ENCODE measurements at places on chromosomes 12 and 14.
A peak's percentile ranks its signal among the peaks of the same experiment; 100 is the strongest.

- no peak for DNase-seq
Observed at GRCh38 chr14:99394602-99395156, 86.0 kb downstream of the SETD3 start.

DNA sequence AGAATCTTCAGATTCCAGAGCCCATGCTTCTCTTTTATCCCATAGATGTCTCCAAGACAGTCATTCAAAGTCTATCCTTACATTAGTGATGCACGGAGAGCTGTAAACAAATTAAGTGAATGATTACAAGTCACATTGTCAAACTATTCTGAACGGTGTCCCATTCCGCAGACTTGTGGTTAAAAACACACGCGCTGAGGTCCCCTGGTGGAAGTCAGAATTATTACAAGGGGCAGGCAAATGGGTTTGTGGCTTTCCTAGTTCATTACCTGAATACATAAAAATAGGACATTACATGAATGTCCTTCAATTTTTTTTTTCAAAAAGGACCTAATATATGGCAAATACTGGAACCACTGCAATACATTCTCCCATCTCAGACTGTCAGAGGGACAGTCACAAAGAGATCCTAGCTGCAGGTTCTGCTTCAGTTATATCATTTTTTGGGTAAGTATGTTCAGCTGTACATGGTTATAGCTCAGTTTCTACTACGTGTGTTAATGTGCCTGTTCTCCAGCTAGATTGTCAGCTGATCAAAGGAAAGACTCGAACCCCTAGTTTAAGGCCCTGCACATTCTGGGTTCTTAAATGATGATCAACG lies 53.1 kb upstream of the STON2 start:
- peak; percentile 58 for DNase-seq

DNA sequence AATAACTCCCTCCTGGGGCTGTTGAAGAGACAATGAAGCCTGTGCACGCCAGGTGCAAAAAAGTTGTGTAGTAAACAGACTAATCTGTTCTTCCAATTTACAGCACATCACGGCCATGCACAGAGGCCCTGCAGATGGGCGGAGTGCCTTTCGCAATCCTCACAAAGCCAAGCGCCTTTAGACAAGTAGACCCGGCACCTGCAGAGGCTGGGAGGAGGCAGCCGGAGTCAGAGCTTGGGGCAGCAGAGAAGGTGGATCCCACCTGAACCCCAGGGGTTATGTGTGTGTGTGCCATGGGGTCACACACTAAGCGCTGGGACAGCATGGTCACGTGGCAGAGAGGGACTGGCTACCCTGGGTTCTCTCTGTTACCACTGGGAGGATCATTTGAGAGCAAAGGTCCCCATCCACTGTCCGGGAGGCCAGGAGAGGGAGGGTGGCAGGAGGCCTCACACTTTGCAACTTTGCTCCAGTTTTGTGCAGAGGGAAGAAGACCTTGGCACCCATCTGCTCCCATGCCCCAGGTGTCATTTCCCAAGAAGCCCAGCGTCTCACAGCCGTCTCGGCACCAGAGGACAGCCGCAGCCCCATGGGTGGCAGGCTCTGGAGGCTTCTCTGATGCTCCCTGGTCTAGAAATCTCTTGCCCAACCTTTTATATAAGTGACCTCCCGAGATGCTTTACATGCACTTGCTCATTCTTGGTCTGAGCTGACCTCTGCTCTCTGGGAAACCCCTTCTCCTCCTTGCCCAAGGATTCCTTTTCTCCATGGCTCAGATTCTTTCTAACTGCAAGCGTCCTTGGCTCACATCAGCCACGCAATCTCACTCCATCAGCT lies 80.0 kb upstream of the DICER1 start:
- no peak for DNase-seq

- DNase-seq, result no peak
Observed at GRCh38 chr14:71555654-71556559, 376.3 kb upstream of the RGS6 start.

GRCh38 chr14:101879529-101880336 lies 84.6 kb upstream of the DYNC1H1 start:
- DNase-seq, result no peak

DNA sequence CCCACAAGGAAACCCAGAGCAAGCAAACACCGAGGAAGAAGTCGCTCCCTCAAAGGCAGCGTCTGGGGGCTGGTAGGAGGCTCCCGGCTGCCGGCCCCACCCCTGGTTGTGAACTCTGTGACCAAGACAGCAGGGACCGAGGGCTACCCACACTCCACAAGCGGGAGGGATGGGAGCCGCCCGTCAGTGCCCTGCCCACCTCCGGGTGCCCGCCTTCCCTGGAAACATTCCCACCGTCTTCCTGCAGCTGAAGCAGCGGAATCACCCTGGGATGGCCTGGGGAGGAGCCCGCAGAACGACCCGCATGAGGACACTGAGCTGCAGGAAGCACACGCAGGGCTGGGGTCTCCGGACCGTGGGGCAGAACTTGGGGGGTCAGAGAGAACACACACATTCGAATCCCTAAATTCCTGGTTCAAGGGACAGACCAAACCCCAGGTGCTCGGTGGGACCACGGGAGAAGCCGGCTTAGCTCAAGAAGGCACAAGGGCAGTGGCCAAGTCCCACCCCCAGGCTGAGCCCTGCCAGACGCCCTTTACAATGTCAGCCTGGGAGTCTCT lies 33.5 kb upstream of the C14orf180 start:
- DNase-seq, result peak; percentile 26

DNA sequence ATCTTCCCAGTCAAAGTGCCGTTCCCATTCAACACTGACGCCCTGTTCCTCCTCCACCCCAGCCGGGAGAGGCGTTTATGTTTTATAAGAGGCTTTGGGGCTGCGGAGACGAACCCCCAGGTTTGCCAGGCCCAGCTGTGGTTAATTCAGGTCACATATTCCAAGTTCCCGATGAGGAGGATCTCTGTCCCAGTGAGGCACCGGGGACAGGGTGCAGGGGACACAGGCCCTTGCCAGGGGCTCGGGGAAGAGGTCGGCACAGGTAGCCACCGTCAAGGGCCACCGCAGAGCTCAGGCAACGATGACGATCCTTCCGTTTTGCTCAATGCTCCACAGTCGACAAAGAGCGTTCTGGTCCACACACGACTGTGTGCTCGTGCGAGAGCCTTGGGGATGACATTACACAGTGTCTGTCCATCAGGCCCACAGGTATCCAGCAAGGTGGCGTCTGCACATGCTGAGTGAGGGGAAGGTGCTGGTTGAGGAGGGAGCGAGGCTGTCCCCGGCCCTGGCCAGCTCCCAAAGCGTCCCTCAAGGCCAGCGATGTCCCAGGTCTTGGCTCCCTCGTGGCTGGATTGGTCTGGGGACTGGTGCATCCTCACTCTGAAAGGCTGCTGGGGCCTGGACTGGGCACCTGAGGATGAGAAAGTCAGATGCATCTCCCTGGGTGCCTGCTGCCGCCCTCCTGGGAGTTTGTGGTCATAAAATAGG lies 189.2 kb upstream of the C14orf180 start:
- peak; percentile 19 for DNase-seq

DNA sequence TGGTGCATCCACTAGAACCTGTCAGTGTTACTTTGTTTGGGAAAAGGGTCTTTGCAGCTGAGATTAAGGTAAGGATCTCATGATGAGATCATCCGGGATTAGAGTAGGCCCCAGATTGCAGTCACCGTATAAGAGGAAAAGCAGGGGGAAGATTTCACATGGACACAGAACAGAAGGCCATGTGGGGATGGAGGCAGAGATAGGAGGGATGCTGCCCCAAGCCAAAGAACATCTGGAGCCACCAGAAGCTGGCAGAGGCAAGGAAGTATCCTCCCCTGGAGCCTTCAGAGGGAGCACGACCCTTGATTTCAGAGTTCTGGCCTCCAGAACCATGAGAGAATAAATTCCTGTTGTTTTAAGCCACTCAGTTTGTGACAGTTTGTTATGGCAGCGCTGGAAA lies 39.6 kb downstream of the CMKLR1 start:
- no peak for DNase-seq

GRCh38 chr12:10668526-10668925 lies 5.3 kb downstream of the STYK1 start:
- DNase-seq, result no peak

GRCh38 chr14:28754209-28754985 lies 12.2 kb upstream of the FOXG1 start:
- DNase-seq, result peak; percentile 35

DNA sequence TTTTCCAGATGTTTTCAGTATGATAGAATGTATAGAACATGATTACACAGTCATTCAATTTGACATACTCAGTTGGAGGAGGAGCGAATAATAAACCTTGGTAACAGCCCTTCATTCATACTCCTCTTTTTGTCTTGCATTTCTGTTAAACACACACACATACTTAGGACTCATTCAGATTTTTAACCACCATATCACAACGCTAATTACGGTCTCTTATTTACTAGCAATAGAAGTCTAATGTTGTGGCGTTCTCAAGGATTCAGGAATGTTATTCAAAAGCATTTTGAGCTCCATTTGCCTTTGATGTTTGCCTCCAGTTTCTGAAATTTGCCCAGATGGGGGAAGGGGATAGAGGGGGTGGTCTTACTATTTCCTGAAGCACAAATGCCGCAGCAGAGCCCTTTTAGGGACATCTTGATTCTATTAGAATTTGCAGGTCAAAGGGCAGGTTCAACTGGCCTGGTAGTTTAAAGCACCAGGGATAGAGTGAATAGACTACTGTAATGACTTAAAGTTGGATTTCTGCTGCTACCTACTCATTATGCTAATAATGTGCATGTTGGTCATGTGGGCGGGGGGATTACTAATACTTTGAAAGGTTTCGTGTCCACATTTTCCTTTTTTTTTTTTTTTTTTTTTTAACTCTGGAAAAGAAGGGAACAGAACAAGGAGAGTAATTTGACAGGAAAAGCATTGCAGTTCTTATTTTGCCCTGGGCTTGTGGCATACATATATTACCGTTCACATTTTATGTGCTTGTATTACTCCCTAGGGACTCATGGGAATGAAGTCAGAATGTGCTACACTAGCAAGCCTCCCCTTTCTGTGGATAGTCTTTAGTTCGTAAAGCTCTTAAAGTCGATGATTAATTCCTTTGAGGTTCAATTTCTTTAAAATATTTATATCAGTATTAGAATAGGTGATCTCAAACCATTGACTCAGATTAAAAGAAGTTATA lies 226.8 kb downstream of the FBXL14 start:
- DNase-seq, result no peak

DNA sequence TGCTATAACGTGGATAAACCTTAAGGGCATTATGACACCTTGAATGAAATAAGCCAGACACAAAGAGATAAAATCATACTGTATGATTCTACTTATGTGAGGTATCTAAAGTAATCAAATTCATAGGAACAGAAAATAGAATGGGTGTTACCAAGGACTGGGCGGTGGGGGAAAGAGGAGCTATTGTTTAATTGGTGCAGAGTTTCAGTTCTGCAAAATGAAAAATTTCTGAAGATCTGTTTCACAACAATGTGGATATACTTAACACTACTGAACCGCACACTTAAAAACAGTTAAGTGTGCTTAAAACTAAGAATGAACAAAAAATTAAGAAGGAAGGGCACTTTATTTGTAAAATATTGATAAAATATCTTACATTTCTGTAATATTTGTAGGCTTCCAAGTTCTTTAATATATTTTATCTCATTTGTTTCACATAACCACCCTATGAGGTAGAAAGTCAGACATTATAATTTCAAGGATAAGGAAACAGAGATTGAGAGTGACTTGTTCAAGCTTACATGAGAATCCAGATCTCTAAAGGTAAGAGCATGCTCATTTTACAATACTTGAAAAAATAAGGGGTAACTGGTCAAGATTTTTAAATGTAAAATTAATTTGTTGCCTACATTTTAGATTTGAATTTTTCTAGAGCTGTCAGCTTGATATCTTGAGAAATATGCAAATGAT lies 14.9 kb downstream of the LTA4H start:
- DNase-seq, result no peak

GRCh38 chr12:26124446-26125399 lies at the start of gene BHLHE41:
BHLHE41 (minus strand) TSS chr12:26125037; CDS start chr12:26124779, 258 bp downstream.
- peak; percentile 93 for DNase-seq

DNA sequence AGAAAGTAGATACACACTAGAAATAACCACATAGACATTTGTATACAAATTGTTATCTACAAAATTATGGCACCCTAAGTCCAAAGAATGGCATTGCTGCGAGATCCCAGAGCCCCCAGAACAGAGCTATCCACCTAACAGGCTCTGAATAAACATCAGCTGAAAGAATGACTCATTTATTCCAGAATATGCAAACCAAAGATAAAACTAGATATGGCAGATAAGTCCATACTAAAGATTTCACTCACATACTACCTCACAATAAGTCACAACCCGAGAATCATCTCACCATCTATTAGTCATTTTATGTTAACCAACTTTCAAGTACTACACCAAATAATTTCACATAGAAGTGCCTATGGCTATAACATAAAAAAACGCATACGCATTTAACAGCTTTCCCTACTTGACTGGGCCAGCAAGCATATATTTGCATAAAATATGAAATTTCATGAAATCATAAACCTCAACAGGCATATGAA lies 5.6 kb downstream of the CNIH1 start:
- DNase-seq, result no peak

GRCh38 chr14:20427231-20428009 lies 8.5 kb downstream of the KLHL33 start:
- DNase-seq, result no peak

- no peak for DNase-seq
Observed at GRCh38 chr12:62915204-62915529, 19.8 kb downstream of the PPM1H start.

DNA sequence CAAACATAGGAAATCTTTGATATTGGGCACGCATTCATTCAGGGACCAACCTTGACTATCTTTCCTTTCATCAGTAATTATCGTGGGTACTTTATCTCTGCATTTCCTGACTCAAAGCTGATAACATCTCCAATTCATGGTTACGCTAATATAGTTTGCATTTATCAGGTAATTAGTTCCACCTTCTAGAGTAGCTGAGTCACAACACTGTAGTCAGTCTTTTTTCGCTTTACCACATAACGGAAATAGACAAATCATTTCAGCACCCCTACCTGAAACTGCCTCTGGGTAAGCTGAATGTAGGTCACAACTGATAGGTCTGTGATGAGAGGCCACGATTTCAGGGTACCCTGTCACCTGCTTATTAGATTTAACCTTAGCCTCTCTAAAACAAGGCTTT lies 36.7 kb upstream of the IL22 start:
- DNase-seq, result no peak

GRCh38 chr14:65470404-65470880 lies 57.9 kb downstream of the FUT8 start:
- DNase-seq, result peak; percentile 44

All from H9 (cell line).